ENCODE measurements at places on chromosomes 2 and 18. TPM values are rescaled to one million over a fixed set of nuclear protein-coding genes. Genes with fewer than 3 reads are reported as not detected.

- H3K4me3 ChIP-seq, result peak overlapping the region; percentile 21
- H3K4me1 ChIP-seq, result peaks cover 8% of the 10 kb centered on the region
- H3K36me3 ChIP-seq, result no peaks in the 10 kb centered on the region
- no peak overlapping the region for H3K27ac ChIP-seq
Observed at GRCh38 chr2:26752656-26753055, 11.4 kb upstream of the SLC35F6 start.

DNA sequence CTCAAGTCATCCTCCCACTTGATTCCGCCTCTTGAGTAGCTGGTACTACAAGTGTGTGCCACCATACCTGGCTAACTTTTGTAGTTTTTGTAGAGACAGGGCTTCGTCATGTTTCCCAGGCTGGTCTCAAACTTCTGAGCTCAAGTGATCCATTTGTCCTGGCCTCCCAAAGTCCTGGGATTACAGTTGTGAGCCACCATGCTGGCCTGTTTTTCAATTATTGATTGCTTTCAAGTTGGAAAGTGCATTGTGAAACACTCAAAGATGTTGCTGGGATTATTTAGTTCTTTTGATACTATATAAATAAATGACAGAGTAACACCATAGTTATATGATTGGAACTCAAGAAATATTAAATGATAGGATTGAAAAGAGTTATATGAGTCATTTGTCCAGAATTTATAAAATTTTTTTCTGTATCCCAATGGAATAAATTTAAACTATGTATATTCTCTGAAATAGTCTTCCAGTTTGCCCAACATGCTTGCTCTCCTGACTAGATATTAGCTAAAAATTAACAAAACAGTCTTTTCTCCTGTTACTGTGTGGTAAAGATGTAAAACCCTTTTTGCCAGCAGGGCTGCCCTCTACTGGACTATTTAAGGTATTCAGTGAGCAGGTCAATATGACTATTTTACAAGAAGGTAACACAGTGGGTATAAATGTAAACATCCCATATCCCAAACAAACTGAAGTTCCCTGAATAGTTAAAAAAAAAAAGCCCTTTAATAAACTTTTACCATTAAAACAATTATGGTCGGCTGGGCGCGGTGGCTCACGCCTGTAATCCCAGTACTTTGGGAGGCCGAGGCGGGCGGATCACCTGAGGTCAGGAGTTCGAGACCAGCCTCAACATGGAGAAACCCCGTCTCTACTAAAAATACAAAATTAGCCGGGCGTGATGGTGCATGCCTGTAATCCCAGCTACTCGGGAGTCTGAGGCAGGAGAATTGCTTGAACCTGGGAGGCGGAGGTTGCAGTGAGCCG lies 42.7 kb downstream of the ACSL3 start:
- peaks cover 7% of the 10 kb centered on the region for H3K36me3 ChIP-seq
- no peak overlapping the region for H3K4me3 ChIP-seq
- H3K27me3 ChIP-seq, result no peaks in the 10 kb centered on the region
- H3K27ac ChIP-seq, result no peak overlapping the region

GRCh38 chr2:15748736-15749323 lies 157.2 kb downstream of the DDX1 start:
- peak overlapping the region; percentile 48 for H3K4me3 ChIP-seq
- DNase-seq, result no peak
- no peaks in the 10 kb centered on the region for H3K4me1 ChIP-seq
- H3K27me3 ChIP-seq, result peaks cover 26% of the 10 kb centered on the region
- H3K36me3 ChIP-seq, result no peaks in the 10 kb centered on the region

DNA sequence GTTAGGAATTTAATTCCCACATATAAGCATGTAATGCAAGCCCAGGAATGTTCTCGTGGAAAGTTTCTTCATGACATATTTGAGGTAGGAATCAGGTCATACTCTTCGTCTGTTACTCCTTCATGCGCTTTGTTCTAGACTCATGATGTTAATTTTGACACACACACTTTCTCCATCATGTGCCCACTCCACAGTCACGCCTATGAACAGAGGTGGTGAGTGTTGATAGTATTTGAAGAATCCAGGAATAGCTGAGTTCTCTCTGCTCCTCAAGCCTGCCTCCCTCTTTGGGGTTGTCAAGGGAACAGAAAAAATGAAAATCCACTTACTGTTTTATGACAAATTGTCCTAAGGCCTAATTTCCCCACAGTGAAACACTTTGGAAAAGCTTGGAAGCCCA lies 117.3 kb upstream of the SERPINE2 start:
- no peaks in the 10 kb centered on the region for H3K4me1 ChIP-seq
- DNase-seq, result no peak
- H3K4me3 ChIP-seq, result no peak overlapping the region
- no peaks in the 10 kb centered on the region for H3K27me3 ChIP-seq
- H3K27ac ChIP-seq, result no peak overlapping the region
- H3K36me3 ChIP-seq, result no peaks in the 10 kb centered on the region

DNA sequence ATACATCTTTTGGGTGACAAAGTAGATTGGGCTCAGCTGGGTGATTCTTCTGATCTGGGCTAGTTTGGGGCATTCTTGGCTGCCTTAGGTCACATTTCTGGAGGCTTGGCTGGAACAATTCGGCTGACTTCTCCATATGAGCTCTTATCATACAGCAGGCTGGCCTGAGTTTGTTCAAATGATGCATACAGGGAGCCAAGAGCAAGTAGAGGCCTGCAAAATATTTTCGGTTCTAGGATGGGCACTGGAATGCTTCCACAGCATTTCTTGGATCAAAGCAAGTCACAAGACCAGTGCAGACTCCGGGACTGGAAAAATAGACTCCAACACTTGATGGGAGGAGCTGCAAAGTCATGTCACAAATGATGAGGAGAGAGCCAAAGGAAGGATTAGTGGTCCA lies 98.4 kb downstream of the SCG2 start:
- no peak overlapping the region for H3K27ac ChIP-seq
- no peaks in the 10 kb centered on the region for H3K36me3 ChIP-seq
- DNase-seq, result no peak

Gene AFF3
- polyA plus RNA-seq, result 97.3 TPM

GRCh38 chr18:9792565-9793245 lies 84.6 kb downstream of the RAB31 start:
- H3K4me3 ChIP-seq, result no peak overlapping the region
- no peaks in the 10 kb centered on the region for H3K36me3 ChIP-seq

Gene TNFAIP6
- not detected for polyA plus RNA-seq

GRCh38 chr2:54577035-54577434 lies 120.9 kb downstream of the SPTBN1 start:
- peak overlapping the region; percentile 45 for H3K4me3 ChIP-seq
- H3K36me3 ChIP-seq, result peaks cover 15% of the 10 kb centered on the region
- peak overlapping the region; percentile 40 for H3K27ac ChIP-seq
- H3K4me1 ChIP-seq, result peaks cover 88% of the 10 kb centered on the region
- H3K27me3 ChIP-seq, result no peaks in the 10 kb centered on the region

GRCh38 chr2:120345608-120346007 lies 328 bp upstream of the INHBB start:
- peaks cover 25% of the 10 kb centered on the region for H3K4me1 ChIP-seq
- no peak for DNase-seq
- H3K27me3 ChIP-seq, result peaks cover 72% of the 10 kb centered on the region

Gene TMEM200C
- polyA plus RNA-seq, result not detected

Gene KATNAL2
- 5.0 TPM for polyA plus RNA-seq

DNA sequence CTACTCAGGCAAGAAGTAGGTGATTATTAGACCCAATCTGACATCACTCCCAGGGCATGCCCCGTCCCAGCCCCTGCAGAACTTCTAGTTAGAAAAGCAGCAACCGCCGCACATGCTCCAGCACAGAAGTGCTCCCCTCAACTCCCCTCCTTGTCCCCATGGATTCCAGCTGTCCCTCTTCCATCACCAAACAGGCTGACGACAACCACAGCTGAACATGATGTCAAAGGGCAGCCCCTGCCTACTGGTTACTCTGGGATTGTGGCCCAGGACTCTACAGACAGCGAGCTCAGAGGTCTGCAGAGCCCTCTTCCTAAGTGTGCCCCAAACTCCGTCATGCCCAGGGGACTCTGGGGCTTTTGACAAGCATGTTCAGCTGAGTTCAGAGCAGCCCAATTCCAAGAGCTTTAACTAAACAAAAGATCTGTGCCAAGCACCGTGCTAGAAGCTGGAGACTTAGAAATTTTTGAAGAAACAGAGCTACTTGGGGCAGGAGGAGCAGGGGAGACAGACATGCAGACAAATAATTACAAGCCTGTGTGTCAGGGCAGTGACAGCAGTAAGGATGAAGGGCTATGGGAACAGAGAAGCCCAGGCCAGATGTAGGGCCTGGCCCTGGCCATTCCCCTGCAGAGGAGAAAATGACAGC lies 148.1 kb downstream of the BCL11A start:
- peaks cover 85% of the 10 kb centered on the region for H3K4me1 ChIP-seq
- no peak for DNase-seq
- H3K4me3 ChIP-seq, result no peak overlapping the region
- no peaks in the 10 kb centered on the region for H3K27me3 ChIP-seq
- no peaks in the 10 kb centered on the region for H3K36me3 ChIP-seq
- H3K27ac ChIP-seq, result no peak overlapping the region

GRCh38 chr18:3170441-3171161 lies 49.2 kb downstream of the MYOM1 start:
- H3K4me1 ChIP-seq, result no peaks in the 10 kb centered on the region
- no peak overlapping the region for H3K4me3 ChIP-seq
- DNase-seq, result no peak
- no peak overlapping the region for H3K27ac ChIP-seq
- no peaks in the 10 kb centered on the region for H3K27me3 ChIP-seq
- no peaks in the 10 kb centered on the region for H3K36me3 ChIP-seq

DNA sequence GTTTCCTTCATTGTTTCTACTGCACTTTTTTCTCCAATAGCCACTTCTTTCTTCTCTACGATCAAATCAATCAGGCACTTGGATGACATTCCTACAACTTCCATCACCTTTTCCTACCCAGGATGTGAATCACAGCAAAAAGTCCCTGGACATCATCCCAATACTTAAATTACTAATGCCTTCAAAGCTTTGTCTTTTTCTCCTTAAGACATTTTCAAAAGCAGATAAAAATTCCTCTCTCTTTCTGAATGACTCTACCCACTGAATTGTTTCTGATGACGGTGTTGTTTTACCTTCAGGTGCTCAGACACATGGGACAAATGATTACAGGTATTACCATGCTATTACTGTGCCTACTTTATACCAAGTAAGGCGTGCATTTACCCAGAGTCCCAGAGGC lies 500.9 kb downstream of the FBXO15 start:
- H3K27me3 ChIP-seq, result no peaks in the 10 kb centered on the region
- H3K36me3 ChIP-seq, result no peaks in the 10 kb centered on the region
- DNase-seq, result no peak
- peak overlapping the region; percentile 46 for H3K27ac ChIP-seq
- H3K4me3 ChIP-seq, result no peak overlapping the region

DNA sequence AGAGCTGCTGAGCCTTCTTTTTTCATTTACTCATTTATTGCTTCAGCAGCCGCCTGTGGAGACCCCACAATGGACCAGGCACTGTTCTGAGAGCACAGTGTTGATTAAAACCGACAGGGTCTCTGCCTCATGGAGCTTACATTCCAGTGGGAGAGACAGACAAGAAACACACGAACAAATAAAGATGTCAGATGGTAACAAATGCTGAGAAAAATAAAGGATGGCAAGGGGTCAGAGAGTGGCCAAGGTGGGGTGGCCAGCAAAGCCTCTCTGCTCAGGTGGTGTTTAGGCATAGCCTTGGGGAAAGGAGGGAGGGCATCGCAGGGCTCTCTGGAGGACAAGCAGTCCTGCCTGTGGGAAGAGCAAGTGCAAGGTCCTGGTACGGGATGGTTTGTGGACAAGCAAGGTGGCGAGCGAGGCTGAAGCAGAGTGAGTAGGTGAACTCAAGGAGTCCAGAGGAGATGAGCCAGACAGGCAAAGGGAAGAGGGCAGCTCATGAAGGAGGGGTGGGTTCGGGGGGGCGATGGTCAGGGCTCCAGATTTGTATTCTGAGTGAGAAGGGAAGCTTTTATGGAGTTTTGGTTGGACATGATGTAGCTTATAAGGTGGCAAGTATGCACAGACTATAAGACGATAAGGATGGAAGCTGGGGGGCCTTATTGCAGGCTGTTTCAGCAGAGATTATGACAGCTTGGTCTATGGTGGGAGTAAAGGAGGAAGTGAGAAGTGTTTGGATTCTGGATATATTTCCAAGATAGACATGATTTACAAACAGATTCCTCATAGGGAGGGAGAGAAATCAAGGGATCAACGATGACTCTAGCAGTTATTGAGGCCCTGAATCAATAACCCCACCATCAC lies 8.8 kb upstream of the ITGB6 start:
- peaks cover 6% of the 10 kb centered on the region for H3K27me3 ChIP-seq
- no peak overlapping the region for H3K4me3 ChIP-seq
- H3K4me1 ChIP-seq, result peaks cover 27% of the 10 kb centered on the region
- no peak overlapping the region for H3K27ac ChIP-seq
- no peak for DNase-seq

DNA sequence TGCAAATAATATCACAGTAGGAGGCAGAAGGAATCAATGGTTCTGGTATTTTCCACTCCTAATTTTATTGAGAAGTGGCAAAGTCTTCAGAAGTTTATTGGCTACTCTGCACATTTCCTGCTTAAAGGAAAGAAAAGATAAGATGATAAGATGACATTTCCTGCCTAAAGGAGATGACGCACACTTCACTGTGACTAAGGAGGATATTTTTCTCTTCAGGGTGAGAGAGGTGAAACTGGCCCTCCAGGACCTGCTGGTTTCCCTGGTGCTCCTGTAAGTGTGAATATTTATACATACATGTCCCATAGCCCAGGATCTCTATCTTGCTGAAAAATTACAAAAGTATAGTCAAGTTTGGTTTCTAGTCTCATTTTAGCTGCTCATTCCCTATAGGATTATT lies 27.9 kb downstream of the COL3A1 start:
- H3K4me1 ChIP-seq, result no peaks in the 10 kb centered on the region
- no peaks in the 10 kb centered on the region for H3K36me3 ChIP-seq
- no peaks in the 10 kb centered on the region for H3K27me3 ChIP-seq
- DNase-seq, result no peak
- H3K4me3 ChIP-seq, result no peak overlapping the region

- no peaks in the 10 kb centered on the region for H3K36me3 ChIP-seq
- no peaks in the 10 kb centered on the region for H3K27me3 ChIP-seq
Observed at GRCh38 chr2:25614711-25615110, 58.7 kb downstream of the DTNB start.

Gene UBR3
- polyA plus RNA-seq, result 6.1 TPM

Gene SERPINB3
- not detected for polyA plus RNA-seq

Gene IL36G
- not detected for polyA plus RNA-seq

Gene MPPE1
- 50.5 TPM for polyA plus RNA-seq

GRCh38 chr2:18271370-18272147 lies 288.9 kb downstream of the RDH14 start:
- no peak for DNase-seq
- no peaks in the 10 kb centered on the region for H3K36me3 ChIP-seq
- no peak overlapping the region for H3K27ac ChIP-seq
- H3K27me3 ChIP-seq, result no peaks in the 10 kb centered on the region
- H3K4me3 ChIP-seq, result no peak overlapping the region
- H3K4me1 ChIP-seq, result no peaks in the 10 kb centered on the region

GRCh38 chr2:217953011-217953481 lies 49.7 kb downstream of the TNS1 start:
- no peaks in the 10 kb centered on the region for H3K36me3 ChIP-seq
- H3K27me3 ChIP-seq, result peaks cover 11% of the 10 kb centered on the region
- no peak for DNase-seq
- H3K4me1 ChIP-seq, result no peaks in the 10 kb centered on the region

GRCh38 chr2:178536037-178536436 lies 55.8 kb downstream of the PLEKHA3 start:
- peaks cover 5% of the 10 kb centered on the region for H3K4me1 ChIP-seq
- peaks cover 49% of the 10 kb centered on the region for H3K36me3 ChIP-seq
- no peaks in the 10 kb centered on the region for H3K27me3 ChIP-seq
- no peak overlapping the region for H3K4me3 ChIP-seq
- DNase-seq, result no peak

GRCh38 chr2:221997100-221997499 lies 301.7 kb downstream of the PAX3 start:
- DNase-seq, result no peak
- H3K36me3 ChIP-seq, result no peaks in the 10 kb centered on the region
- H3K4me1 ChIP-seq, result no peaks in the 10 kb centered on the region
- H3K4me3 ChIP-seq, result no peak overlapping the region
- H3K27me3 ChIP-seq, result no peaks in the 10 kb centered on the region
- no peak overlapping the region for H3K27ac ChIP-seq

Gene CFAP53
- polyA plus RNA-seq, result not detected
